ENCODE measurements at places on chromosomes 7 and 10.

DNA sequence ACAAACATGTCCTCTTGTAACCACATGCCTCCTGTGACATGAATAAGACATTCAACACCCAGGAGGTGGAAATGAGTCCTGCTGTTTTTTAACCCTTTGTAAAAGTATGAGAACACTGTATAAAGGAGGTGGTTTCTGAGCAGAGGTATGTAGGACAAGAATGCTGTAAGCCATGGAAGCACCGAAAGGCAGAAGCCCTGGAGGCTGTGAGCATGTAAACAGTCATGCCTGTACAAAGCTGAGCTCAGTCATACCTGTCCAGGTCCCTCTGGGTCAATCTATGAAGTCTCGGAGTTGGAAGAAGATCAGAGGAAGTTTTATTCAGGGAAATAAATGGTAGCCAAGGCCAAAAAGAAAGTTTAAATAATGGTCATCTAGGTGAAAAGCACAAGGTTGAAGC, 34.7 kb upstream of the XPNPEP1 start:
- no peak for DNase-seq

- no peak for DNase-seq
Measured at GRCh38 chr7:2247141-2247995, 5.3 kb downstream of the NUDT1 start.

DNA sequence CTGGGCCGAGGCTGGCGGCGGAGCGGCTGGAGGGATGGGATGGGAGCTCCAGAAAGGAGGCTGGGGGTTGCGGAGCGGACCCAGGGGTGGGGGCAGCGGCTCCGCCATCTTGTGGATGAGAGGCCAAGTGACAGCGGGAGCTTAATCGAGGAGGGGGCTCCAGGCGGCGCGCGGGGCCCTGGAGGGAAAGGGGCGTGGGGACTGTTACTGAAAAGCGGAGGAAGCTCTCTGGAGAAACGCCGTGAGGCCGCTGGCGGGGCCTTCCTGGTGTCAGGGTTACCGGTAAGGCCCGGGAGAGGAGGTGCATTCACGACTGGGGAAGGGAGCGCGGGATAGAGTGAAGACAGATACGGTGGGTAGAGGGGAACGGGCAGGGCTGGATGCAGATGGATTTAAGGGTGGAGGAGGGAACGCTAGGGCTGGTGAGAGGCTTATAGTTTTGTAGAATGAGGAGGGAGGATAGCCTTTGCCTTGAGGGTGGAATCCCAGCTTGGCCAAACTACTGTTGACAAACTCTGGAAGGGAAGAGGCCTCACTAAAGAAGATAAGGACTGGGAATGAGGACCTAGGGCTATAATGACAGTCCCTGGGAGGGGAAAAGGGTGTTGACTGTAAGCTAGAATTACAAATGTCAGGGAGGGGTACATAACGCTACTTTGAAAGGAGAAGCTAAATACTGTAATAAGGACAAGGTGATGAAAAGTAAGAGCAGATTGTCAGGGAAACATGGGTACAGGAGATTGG, 535 bp downstream of the BTRC start:
- peak; percentile 17 for DNase-seq

DNA sequence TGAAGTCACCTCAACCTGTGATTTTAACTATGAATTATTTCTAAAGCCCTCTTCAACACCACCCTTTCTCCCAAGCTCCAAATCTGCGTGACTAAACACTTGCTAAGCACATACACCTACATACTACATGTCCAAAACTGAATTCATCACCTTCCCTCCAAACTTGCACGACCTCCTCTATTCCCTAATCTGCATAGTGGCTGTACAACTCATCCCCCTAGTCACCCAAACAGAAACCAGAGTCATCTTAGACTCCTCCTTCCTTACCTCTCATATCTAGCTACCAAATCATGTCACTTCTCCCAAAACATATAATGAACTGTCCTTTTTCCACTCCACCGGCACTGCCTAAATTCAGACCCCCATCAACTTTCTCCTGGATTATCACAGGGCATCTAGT, 16.2 kb downstream of the ARHGAP21 start:
- no peak for DNase-seq

DNA sequence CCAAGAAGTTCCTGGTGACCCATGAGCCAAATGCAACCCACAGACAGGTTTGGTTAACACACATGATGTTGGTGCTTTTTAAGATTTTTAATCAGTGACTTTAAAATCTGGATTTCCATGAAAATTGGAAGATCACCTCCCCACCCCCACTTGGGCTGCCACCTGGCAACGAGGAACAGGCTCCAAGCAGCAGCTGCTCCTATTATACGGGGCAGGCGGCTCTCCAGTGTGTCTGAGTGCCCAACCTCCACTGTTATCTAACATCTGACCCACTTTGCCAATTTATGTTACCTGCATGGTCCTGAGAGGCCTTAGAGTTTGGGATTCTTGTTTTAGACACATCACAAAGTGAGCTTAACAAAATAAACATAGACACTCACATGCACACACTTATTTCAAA, 56.4 kb downstream of the SGMS1 start:
- no peak for DNase-seq

DNA sequence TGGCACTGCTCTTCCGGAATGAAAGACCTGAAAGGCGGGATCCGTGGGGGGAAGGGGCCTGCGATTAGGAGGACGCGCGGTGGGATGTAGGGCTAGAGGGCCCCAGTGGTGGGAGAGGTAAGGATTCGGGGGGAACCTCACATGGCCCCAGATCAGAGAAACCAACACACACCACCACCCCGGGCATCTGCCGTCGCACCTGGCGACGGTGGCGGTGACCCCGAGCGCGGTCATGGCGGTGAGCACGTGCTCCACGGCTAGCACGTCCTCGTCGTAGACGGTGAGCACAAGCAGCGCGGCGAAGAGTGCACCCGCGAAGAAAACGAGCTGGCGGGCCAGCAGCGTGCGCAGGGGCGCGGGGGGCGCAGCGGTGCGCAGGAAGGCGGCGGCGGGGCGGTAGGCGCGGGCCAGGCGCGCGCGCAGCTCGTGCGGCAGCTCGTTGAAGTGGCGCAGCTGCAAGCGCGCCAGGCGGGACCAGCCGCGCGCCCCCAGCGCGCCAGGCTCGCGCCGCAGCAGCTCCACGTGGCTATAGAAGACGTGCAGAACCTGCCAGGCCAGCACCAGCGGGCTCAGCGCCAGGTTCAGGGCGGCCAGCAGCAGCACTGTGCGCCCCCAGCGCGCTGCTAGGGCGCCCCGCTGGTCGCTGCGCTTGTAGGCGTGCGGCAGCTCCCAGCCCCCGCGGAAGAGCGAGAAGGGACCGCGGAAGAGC, 5.7 kb downstream of the ATG9B start:
- peak; percentile 32 for DNase-seq

Data from CD4-positive, alpha-beta T cell treated with Interleukin-15 for 1 hour (primary cell).